ENCODE measurements at places on chromosomes 1 and 21.

DNA sequence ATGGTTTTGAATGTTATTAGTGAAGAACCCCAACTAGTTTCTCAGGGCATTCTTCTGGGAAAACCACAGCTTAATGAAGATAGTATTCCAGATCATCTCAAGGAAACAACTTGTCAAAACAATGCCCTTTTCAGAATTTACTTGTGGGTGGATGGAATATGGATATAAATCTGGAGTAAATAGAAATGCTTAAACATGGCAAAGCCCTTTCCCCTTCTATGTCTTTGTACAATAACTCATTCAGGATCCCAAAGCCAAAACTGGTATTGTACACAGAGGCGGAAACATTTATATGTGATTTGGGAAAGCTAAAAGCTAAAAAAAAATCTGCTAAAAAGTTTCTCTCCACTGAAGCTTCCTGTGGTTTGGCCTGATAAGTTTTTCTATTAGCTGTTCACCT is 55.5 kb upstream of the RGS5 start:
- no peak for DNase-seq

DNA sequence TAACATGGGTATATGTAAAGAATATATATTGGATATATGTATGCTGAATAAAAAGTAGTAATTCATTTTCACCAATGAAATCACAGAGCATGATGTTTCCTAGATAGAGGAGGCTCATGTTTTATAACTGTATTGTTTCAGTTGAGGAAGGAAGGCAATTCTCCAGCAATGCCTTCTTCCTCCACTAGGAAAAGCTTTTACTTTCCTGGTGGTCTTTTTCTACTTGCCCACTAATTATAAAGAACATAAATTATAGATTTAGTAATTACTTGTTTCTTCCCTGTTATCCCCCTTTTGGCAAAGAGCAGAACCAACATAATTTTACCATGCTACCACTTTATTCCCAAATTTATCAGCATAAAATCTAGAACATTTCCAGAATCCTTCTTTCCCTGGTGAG is 159.0 kb downstream of the PLA2G4A start:
- DNase-seq: no peak

GRCh38 chr1:216223486-216223885 is 199.8 kb downstream of the USH2A start:
- DNase-seq: no peak

DNA sequence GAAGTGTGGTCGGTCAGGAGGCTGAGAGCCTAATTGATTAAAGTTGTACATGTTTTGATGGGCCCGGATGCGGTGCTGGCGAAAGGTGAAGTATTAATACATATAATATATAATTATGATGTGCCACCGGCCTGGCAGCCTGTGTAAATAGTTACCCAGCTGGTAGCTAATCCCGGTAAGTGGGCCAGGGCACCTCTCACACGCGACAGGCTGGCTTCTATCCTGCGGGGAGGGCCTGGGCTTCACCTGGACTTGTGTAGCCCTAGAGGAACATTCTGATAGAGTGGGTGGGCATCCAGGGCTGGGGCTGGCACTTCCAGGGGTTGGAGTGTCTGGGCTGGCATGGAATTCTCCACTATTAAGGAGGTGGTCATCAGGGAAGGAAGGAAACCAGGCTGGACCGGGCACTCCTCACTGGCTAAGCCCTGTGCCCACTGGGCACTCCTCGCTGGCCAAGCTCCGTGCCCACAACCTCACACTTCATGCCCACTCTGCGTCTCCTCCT is 48.3 kb downstream of the IGSF21 start:
- no peak for DNase-seq

- DNase-seq: no peak
These were observed 24.8 kb upstream of the TMEM51 start for GRCh38 chr1:15128520-15129313.

- DNase-seq: no peak
These were observed 598.5 kb upstream of the USP24 start for GRCh38 chr1:55813618-55814017.

GRCh38 chr1:19664453-19665185 is at the start of gene HTR6:
HTR6 (plus strand) TSS chr1:19664875; CDS start chr1:19665754, 879 bp downstream.
- no peak for DNase-seq

DNA sequence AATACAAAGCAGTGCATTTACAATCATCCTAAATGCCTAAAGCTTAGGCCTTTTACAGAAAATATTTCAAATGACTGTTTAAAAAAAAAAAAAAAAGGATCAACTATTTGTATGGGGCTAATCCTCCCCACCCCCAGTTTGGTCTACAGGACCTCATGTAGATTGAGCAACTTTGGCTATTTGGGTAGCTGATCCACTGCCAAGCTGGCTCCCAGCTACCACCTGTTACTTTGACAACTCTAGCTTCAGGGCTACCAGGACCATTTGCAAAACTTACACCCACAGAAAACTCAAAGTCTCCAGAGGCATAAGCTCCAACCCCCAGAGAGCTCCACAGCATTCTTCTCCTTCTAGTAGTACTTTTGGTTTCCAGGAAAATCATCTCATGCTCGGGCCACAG is 29.4 kb downstream of the JAK1 start:
- no peak for DNase-seq

DNA sequence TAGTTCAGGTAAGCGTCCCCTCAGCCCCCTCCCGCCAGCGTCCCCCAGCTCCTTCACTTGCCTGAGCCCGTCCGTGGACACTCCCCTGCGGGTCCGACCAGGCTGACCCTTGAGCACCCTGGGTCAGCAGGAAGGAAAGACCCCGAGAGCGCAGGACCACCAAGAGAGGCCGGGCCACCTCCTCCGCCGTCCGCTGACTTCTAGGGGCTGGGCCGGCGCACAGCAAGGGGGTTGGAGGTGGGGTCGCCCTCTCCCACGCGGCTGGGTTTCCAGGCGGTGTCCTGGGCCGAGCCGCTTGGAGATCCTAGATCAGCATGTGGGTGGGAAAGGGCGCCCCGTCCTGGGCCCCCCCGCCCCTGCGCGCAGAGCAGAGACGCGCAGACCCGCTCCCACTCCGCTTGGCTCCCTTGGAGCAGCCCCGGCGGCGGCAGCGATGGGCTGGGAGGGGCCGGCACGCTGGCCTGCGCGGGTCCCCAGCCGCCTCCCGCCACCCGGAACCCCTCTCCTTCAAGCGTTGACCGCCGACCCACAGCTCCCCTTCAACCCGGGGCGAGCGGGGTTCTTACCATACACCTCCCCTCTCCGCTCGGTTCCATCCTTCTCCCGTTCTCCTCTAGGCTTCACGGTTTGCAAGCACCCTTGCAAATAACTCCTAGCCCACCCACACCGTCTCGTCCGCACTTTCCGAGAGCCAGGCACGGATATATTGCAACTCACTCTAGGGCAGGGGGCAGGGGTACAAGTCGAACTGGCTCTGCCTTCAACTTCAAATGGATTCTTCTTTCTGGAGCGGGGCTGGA is 7.5 kb downstream of the KNCN start:
- no peak for DNase-seq

- no peak for DNase-seq
These were observed 545.1 kb upstream of the NR5A2 start for GRCh38 chr1:199482426-199482825.

- no peak for DNase-seq
These were observed 183.9 kb upstream of the VAMP3 start for GRCh38 chr1:7587108-7587772.

DNA sequence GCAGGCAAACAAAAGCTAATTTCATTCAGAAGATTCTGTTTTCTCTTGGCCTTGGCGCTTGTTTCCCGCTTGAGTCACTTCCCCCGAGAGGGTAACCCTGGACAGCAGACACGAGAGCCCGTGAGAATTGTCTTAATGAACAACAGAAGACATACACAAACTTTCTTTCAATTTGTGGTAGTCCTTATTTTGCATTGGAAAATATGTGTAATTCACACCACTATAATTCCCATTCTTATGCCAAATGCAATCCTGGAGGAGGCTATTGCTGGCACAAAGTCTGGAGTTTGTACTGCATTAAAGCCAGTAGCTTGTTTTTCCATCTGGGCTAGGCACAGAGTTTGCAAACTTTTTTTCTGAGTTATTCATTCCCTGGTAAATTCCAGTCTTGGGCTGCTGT is 109.8 kb upstream of the IVNS1ABP start:
- no peak for DNase-seq

GRCh38 chr1:14826731-14827326 is 228.3 kb downstream of the KAZN start:
- no peak for DNase-seq

- DNase-seq: no peak
These were observed 60.5 kb downstream of the RHBG start for GRCh38 chr1:156429313-156430060.

GRCh38 chr21:30408782-30409494 is 13.1 kb downstream of the KRTAP13-1 start:
- DNase-seq: peak; percentile 4

DNA sequence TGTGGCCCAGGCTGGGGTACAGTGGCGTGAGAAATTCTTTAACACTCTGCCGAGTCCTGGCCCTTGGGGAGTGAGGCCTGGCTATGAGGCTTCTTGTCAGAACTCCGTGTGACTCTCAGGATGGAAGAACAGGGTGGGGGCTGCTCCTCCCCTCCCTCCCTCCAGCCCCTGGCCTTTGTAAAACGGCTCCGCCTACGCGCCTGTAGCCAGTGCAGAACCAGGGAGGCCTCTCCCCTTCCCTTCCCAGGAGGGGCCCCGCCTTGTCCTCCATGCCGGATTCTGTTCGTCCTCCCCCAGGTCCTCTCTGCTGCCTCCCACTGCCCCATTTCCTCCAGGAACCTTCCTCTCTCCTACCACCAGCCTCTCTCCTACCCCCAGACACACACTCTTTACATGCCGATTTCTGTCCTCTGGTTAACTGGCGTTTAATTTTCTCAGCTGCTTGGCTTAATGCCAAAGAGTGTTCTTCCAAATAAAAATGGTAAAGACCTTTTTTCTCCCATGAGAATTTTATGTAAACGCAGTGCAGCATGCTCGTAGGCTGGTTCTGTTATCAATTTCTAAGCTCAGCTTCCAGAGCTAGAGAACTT is 21.0 kb downstream of the PDE9A start:
- peak; percentile 47 for DNase-seq

DNA sequence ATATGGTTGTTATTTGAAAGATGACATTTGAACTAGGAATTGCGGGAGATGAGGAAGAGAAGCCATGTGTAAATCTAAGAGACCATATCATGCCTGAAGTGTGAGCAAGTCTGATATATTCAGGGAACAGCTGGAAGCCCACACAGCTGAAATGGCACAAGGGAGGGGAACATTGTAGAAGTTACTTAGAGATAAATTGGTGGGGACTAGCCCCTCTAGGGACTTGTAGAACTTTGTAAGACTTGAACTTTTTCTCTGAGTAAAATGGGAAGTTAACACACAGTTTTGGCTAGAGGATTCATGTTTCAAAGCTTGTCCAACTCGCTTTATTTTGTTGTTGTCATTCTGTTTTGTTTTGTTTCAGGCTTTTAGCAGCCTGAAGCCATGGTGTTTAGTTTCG is 216.4 kb downstream of the FMN2 start:
- no peak for DNase-seq

DNA sequence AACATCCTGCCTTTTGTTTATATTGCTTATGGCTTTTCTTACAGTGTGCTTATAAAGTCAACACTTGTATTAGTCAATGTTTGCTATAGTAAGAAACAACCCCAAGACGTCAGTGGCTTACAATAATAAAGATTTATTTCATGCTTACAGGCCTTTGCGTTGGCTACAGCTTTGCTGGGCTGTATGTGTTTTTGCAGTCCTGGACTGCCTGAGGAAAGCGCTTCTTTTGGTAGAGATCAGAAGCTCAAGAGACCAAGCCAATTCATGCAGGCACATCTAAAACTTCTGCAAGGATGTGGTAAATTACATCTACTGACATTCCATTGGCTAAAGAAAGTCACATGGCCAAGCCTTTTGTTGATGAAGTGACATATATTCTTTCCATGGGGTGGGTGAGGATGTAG is 17.5 kb upstream of the PRKAA2 start:
- no peak for DNase-seq

DNA sequence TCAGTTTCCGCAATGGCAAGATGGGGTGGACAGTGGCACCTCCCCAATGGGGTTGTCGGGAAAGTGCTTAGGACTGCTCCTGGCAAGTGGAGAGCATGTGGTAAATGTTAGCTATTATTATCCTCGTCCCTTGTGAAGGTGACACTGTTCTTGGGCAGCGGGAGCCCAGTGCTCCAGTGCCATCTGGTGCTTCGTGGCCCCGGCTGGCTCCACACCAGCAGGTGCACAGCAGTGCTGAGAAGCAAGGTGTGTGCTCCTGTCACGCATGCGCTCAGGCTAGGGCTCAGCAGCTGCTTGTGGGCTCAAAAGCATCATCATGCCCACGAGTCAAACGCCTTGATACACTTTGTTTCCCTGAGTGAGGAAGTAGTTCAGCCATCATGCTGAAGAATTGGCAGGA is 24.9 kb upstream of the KCNC4 start:
- DNase-seq: no peak

- peak; percentile 29 for DNase-seq
These were observed 26.1 kb downstream of the NENF start for GRCh38 chr1:212458817-212459216.

GRCh38 chr1:62283986-62284385 is 35.2 kb downstream of the KANK4 start:
- DNase-seq: no peak

DNA sequence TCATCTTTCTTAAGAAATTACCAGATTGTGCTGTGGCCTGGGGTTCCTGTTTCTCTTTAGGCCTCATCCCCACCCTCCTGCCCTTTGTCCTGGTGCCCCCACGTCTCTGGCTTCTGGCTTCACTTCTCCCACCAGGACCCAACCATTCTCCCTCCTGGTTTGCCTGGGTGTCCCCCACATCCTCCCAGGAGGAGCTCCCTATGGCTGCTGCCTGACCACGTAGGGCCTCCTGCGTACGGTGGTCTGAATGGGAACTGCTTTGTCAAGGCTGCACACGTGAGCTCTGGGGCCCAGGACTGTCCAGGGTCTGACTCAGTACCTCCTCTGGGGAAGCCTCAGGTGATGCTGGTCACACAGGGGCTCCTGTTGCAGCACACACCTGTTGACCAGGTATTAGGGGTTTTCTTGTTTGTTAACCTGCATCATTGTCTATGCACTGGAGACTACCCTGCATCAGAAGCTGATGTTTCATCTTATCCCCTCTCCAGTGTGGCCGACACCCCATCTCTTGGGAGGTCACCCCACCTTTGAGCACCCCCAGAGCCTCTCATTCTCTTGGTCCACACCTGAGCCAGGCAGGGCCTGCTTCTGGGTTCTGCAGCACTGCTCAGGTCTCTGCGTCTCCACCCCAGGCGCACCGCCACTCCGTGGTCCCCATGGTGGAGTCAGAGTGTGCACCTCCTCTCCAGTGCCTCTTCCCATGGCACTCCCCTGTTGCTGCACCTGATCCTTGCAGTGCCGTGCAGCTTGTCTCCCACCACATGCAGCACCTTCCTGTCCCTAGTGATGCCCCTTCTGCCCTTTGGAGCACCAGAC is 65.8 kb downstream of the S100B start:
- no peak for DNase-seq

DNA sequence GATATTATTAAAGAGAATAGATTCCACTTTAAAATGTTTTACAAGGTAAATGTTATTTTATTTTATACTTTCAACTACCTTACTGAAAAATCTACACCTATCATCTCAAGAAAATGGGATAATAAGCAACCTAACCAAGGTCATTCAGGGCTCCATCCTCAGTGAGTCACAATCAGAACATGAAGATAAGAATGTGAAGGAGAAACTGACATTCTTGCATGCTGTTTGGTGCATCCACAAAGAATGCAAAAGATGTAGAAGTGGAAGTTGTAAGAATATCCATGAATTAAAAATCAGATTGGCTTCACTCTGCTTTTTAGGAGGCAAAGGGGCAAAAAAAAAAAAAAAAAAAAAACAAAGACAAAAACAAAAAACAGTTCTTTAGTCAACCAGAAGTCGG is 6.5 kb downstream of the WARS2 start:
- DNase-seq: no peak

Data from CMK (cell line).